Left ventricle myocardium superior (tissue), 1 donor: ENCODE measurements at places on chromosomes 11 and 22.

DNA sequence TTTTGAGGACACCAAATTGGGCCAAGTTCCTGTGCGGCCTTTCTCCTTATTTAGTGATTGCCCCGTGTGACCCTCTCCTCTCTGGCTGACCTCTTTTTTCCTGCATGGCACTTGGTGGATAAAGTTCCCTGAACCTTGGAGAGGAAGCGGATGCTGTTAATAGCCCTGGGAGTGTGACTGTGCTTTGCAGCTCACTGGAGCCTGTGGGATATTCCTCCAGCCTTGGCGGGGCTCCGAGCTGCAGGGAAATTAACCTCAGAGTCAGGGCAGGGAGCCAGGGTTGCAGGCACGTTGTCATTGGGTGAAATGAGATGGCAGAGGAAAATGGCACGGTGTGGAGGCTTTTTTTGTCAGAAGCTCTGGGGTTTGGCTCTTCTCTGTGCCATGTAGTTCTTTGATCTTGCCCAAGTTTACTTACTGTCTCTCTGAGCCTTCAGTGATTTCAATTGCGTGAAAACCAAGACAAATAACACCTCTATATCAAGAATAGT lies 965 bp downstream of the OR9Q1 start:
- peak; percentile 87 for DNase-seq

DNA sequence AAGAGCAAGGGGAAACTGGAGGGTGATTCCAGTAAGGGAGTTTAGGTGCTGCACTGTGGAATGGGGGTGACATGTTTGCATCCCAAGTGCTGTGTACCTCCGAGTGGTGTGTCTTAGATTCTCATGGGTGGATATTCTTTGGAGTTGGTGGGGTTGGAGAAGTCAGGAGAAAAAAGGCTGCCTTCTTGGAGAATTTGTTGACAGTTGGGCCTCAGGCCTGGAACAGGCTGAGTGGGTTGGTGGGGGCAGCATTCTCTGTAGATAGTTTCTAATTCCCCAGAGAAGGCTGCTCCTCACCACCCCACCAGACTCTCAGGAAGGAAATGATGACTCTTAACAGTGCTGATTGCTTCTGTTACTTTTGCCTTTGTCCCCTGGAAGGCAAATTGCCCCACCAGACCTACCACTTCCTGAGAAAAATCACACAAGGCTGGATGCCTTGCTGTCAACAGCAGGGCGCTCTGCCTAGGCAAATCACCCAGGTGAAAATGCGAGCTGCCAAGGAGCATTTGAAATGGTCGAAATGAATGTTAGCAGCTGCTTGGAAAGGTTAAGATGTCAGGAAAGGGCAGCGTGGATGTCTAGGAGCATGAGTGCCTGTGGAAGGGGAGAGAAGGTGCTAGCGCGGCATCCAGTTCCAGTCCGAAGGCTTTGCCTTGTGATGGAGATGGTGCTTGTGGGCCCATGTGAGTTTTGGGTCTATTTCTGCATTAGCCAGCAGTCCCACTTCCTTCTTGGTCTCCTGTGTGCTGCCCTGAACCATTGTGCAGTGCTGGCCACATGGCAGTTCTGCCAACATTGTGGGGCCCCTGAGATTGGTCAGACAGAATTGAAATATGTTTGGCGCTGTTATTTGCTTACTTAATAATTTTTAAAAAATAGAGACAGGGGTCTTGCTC lies 29.7 kb upstream of the SORL1-AS1 start:
- no peak for DNase-seq

- DNase-seq: no peak
Measured at GRCh38 chr11:80157447-80157846, 716.6 kb upstream of the TENM4 start.

- DNase-seq: no peak
Measured at GRCh38 chr11:106552694-106553203, 465.5 kb downstream of the GUCY1A2 start.

- DNase-seq: no peak
Measured at GRCh38 chr22:20069331-20070042, 10.6 kb upstream of the DGCR8 start.

- DNase-seq: peak; percentile 89
Measured at GRCh38 chr11:64745189-64745520, 1.2 kb upstream of the RASGRP2 start.

GRCh38 chr11:3817181-3817800 lies 8.9 kb downstream of the PGAP2 start:
- DNase-seq: no peak

GRCh38 chr22:44605486-44605885 lies 96.5 kb upstream of the PRR5 start:
- no peak for DNase-seq

- DNase-seq: no peak
Measured at GRCh38 chr11:93890391-93891051, 40.1 kb upstream of the VSTM5 start.

- no peak for DNase-seq
Measured at GRCh38 chr11:134244593-134244992, 8.6 kb downstream of the THYN1 start.

GRCh38 chr11:37370817-37371216 lies 772.8 kb upstream of the RAG2 start:
- DNase-seq: no peak

GRCh38 chr22:38798496-38798895 lies 4.6 kb upstream of the DNAL4 start:
- no peak for DNase-seq

- DNase-seq: no peak
Measured at GRCh38 chr22:49328630-49329405, 498.9 kb downstream of the BRD1 start.

- no peak for DNase-seq
Measured at GRCh38 chr11:118305726-118306125, 1.2 kb downstream of the CD3E start.

DNA sequence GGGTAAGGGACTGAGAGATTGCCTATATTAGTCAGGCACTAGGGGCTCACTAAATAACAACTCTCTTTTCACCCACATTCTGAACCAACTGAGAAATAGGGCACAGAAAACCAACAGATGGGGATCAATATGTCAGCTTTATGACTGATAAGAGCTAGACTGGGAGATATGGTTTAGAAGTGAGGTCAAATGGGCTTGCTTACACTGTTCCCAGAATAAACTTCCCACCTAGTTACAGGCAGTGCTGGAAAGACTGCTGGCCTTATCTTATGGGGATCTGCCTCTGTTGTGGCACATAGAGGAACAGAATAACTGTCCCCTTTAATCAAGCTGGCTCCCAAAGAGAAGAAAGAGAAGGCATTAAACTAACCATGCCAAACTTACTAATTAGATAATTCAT lies 10.6 kb upstream of the RRAS2 start:
- no peak for DNase-seq

DNA sequence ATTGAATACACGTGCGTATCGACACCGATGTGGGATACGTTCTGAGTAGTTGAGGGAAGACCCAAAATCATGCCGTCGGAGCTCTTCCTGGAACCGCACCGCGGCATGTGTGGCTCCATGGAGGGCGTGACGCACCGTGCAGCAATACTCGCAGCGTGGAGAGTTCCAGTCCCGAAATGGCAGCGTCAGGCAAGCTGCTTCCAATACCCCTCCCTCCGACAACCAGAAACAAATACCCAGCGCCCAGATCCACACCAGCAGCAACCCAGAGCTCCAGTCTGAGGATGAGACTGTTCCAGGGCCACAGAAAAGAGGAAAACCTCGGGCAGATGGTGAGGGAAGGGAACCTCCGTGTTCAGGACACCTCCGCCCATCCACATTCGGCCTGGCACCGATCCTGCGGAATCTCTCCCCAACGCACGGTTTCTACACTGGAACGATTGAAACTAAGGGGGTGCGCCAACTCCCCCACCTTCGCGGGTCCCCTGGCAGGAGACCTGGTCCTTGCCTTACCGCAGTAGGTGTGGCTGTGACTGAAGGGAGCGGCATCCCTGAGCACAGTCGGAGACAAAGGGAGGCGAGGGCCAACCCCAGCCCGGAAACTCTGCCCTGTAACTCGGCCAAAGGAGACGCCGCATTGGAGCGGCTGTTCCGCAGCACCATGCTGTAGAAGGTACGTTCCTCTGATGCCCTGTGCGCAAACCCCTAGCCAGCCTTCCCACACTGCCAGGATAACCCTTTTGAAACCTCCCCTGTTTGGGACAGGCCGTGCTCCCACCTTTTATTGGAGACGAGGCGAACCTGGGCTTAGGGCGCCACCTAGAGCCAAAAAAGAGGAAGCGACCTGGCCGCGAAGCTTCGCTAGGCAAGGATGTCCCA lies 28.2 kb downstream of the DBX1 start:
- peak; percentile 67 for DNase-seq

GRCh38 chr22:48511781-48512327 lies 1315.8 kb downstream of the BRD1 start:
- no peak for DNase-seq

GRCh38 chr11:60993615-60994014 lies 22.1 kb downstream of the CD6 start:
- no peak for DNase-seq

- no peak for DNase-seq
Measured at GRCh38 chr11:10144954-10145353, 149.1 kb downstream of the SBF2 start.

- DNase-seq: no peak
Measured at GRCh38 chr11:91241226-91241625, 983.4 kb upstream of the FAT3 start.

GRCh38 chr11:78451371-78452150 lies 33.9 kb upstream of the GAB2 start:
- DNase-seq: no peak
